Cardiac septum (tissue), 1 donor: ENCODE measurements at places on chromosomes 3 and 15.

DNA sequence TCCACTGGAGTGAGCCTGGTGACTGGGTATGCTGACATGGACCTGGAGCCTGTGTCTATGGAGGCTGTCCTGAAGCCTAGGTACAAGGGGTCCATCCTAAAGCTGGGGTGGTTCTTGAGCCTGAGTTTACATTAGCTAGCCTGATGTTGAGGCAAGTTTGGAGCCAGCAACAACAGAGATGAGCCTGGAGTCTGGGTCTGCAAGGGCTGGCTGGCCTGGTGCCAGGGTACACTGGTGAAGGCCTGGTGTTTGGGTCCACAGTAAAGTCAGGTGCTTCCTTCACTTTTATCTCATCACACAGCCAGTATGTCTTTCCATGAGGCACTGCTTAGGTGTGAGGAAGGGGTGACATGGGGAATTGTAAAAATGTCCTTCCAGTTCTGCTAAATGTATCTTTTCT lies 49.5 kb downstream of the TP63 start:
- no peak for DNase-seq

- no peak for DNase-seq
These were observed 25.3 kb downstream of the AVEN start for GRCh38 chr15:34013746-34014145.

DNA sequence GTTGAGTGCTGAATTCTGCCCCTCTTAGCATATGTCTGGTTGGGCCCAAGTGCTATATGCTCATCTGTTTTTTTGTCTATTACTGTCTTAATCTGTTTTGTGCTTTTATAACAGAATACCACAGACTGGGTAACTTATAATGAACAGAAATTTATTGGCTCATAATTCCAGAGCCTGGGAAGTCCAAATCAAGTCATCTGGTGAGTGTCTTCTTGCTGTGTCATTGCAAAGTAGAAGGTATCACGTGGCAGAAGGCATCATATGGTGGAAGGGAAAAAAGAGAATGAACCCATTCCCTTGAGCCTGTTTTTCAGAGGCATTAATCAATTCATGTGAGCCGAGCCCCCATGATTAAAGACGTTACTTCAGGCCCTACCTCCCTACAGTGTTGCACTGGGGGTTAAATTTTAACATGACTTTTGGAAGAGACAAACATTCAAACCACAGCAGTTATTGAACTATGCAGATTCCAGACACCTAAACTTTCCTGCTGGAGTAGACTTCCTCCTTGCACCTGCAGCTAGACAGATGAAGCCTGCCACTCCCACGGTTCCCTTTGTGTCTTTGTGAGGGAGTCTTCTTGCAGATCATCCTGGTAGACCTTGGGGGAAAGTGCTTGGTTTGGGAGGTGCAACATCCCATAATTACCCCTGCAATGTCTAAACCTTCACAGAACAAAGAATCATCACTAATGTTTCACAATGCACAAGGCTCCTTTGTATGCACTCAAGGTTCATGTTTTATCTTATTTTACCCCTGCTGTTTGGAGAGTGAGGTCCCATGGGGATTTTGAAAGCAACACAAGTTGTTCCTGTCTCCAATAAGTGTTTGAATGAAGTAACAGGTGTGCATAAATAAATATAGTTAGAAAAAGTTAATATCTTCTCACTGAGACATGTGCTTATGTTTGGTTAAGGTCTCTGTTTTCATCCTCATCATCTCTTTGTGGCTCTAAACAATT lies 64.7 kb upstream of the XCR1 start:
- DNase-seq = no peak

DNA sequence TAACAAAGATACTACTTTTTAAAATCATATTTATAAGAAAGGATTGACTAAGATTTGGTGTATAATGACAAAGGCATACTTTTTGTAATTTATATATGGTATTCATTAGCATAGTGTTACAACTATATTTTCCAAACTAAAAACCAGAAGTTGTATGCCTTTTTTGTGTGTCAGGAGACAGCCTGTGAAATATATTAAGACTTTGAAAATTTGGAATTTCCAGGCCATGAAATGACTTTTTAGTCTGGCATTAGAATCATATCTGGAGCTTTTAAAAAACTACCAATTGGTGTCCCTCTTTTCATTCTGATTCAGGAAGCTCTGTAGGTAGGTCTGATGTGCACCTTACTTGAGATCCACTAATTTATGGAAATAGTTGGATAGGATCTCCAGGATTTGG lies 41.9 kb downstream of the CALML4 start:
- DNase-seq = no peak

DNA sequence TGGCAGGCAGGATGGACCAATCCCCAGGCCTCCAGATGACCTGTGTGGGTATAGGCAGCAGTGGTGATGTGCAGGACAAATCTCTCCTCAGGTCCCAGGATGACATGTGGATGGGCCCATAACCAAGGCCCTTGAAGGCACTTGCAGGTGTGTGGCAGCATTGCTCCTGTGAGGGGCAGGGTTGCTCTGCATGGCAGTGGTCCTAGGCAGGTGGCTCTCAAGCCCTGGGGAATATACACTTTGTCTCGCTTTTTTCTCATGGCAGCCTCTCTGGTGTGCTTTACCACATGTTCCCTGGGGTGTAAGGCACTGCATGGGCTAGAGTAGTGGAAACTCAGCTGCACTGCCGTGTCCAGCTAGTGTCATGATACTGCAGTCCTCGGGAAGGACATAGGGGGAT lies 503.6 kb downstream of the UNC13C start:
- DNase-seq = no peak

DNA sequence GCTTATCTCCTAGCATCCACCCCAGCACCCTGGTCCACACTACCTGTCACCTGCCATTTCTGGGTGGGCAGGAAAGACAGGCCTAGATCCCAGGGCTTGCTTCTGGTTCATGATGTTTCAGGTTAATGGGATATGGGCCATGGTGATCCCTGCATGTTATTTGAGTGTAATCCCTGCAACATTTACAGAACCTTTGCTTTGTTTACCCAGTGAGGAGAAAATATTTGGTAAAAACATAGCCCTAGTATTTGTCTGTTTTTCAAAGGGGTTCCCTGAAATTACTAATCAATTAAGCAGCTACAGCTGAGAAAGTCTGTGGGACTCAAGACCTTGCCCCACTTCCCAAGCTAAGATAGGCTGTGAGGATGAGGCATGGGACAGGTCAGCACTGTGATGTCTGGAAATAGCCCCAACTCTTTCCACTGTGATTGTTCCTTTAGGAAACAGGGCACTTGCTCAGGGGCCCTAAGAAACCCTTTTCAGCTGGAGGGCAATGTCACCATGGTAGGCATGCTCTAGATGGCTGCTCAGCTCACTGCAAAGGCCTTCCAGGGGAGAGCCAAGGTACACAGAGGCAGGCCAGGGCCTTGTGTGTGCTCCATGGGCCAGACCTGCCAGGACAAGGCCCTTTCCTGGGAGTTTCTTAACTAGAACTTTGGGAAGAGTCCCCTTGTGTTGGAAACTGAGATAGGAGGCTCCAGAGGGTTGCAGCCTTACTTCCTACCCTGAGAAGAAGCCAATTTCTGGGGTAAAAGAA lies 11.1 kb downstream of the TRANK1 start:
- no peak for DNase-seq

DNA sequence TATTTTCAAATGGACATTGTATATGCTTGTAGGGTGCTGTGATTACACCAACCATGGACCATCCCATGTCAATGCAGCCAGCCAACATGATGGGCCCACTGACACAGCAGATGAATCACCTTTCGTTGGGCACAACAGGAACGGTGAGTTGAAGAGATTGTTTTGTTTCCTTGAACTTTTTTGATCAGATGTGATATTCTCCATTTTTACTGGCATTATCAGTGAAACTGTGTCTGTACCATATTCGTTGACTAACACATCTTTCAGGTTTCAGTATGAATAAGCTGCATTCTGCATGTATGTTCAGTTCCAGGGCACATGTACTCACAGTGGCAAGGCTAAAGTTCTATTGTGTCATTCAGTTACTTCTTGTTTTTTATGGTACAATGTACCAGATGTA lies 655.2 kb downstream of the RBMS3 start:
- DNase-seq = no peak

GRCh38 chr3:42118762-42119361 lies 27.7 kb downstream of the TRAK1 start:
- no peak for DNase-seq

DNA sequence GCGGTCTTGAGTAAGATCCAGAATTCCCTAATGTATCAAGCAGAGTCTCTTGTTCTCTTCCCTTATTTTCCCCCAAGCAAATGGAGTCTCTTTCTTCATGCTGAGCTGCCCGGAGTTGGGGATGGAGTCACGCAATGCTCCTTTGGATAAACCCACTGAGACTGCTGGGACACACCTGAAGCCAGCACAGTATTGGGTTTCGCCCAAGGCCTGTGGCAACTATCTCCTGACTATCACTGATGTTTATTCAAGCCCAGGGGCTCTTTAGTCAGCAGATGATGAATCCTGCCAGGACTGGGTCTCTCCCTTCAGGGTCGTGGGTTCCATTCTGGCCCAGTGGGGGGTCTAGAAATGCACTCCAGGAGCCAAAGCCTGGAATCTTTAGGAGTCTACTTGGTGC lies 11.3 kb downstream of the USF3 start:
- DNase-seq = no peak

DNA sequence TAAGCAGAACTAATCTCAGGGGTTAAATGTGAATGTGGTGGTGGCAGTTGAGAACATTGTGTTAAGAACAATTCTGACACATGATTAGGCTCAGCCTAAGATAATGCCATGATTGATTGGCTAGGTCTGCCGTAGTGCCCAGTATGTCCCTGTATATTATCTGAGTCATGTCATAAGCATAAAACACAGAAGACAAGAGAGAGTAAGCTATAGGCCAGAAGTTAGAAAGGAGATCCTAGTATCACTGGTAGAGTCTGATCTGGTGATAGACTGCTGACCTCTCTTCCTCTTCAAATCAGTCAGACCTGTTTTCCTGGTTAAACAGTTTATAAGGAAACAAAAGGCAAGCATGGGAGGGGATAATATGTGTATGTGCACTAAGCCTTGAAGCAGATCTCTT lies 30.1 kb upstream of the ATP8B4 start:
- no peak for DNase-seq

GRCh38 chr15:43515741-43516140 lies 1.7 kb upstream of the MAP1A start:
- no peak for DNase-seq
